ENCODE measurements at places on chromosomes 7 and 10.

GRCh38 chr7:144384071-144384470 lies 19.4 kb downstream of the NOBOX start:
- no peak for DNase-seq

DNA sequence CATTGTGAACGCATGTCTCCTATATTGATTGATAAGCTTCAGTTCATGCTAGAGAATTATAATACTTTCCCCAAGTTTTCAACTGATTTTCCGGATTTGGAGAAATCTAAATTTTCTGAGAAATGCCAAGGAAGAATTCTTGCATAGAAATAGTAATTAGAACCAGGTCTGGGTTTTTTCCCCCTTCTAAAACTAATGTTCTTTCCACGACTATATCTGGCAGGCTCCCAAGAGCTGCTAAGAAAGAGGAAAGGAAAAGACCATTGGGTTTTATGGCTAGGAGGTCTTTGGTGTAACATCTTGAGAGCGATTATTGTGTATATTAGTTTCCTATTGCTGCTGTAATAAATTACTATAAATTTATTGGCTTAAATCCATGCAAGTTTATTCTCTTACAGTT lies 71.8 kb upstream of the CACNB2 start:
- DNase-seq, result no peak

- DNase-seq, result no peak
Observed at GRCh38 chr7:33677556-33677955, 227.8 kb upstream of the BMPER start.

GRCh38 chr10:51427758-51428157 lies 271.6 kb downstream of the CSTF2T start:
- DNase-seq, result no peak

GRCh38 chr7:137328373-137329120 lies 15.0 kb downstream of the PTN start:
- DNase-seq, result no peak

GRCh38 chr10:15789793-15790525 lies 70.2 kb upstream of the ITGA8 start:
- no peak for DNase-seq

DNA sequence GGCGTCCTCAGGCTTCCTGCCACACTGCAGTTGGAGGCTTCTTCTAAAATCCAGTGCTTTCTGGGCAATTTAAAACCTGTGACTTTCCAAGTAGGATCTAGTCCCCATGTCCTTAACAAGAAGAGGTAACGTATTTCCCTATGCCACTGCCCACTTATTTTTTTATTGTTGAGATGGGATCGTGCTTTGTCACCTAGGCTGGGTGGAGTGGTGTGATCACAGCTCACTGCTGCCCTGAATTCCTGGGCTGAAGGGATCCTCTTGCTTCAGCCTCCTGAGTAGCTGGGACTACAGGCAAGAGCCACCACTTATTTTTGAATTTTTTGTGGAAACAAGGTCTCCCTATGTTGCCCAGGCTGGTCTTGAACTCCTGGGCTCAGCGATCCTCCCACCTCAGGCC lies 63.4 kb downstream of the DAGLB start:
- DNase-seq, result no peak

GRCh38 chr10:79292891-79293746 lies 54.1 kb upstream of the PPIF start:
- DNase-seq, result no peak

- DNase-seq, result no peak
Observed at GRCh38 chr10:93553482-93554315, 12.8 kb upstream of the FFAR4 start.

DNA sequence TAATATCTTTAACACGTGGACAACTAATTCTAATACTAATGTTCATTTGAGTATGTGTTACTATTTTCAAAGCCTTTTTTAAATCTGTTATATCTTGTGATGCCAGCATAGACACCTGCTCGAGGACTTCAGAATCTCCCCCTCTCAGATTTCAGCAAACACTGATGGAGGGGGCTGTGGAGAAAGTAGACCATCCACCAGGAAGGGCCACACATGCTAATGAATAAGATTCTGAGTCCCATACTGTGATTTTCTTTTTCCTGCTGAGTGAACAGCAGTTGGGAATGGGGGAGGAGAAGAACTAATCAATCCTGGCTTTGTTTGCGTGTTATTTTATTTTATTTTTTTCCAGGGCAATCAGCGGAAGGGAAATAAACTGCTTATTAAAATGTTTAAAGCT lies 157.9 kb upstream of the CSTF2T start:
- DNase-seq, result no peak

DNA sequence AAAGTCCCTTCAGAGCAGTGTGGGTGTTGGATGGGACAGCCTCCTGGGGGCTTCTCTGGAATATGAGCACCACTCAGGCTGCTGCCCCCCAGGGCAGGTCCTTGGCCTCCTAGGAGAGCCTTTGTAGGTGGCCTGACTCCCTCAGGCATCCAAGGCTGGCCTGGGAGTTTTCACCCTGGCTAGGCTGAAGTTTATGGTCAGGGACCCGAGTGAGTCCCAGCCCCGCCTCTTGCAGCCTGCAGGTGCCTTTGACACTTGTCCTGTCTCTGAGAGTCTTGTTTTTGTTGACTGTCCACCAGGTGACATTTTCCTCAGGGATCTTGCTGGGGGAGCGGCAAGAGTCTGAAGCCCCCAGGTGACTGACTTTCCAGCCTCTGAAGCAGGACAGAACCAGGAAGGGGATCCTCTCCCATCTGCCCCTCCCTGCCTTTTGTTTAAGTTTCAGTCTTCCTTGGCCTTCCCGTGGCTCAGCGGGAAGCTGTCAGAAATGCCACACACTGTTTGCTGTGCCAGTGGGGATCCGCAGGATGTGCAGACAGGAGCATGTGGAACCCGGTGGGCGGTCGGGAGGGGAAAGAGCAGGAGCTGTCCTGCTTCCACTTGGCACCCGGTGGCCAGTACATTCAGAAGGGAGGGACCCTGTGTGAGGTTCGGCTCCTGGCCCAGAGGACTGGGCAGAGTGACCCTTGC lies 59.5 kb downstream of the LRRC18 start:
- DNase-seq, result peak; percentile 68

DNA sequence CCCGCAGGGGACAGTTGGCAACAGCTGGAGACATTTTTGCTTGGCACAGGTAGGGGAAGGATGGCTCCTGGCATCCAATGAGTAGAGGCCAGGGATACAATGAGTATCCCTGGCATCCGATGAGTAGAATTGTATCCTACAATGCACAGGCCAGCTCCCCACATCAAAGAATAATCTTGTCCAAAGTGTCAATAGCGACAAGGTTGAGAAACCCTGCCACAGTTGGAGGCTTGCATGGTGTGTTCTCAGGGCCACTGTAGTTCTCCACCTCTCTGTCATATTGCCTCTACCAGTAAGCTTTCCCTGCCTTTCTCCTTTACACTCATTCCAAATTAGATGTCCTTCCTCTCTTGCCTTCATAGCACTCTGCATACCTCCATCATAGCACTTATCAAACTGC lies 60.7 kb downstream of the ZNF92 start:
- no peak for DNase-seq

- DNase-seq, result no peak
Observed at GRCh38 chr10:71213761-71214440, 1.5 kb downstream of the UNC5B start.

GRCh38 chr7:78234634-78235033 lies 436.1 kb downstream of the PHTF2 start:
- no peak for DNase-seq

GRCh38 chr10:19904202-19904661 lies 88.0 kb downstream of the PLXDC2 start:
- no peak for DNase-seq

- no peak for DNase-seq
Observed at GRCh38 chr7:115822801-115823200, 207.8 kb downstream of the TFEC start.

- no peak for DNase-seq
Observed at GRCh38 chr7:117588352-117588794, 108.5 kb downstream of the CFTR start.

GRCh38 chr7:91405092-91405788 lies 141.0 kb downstream of the FZD1 start:
- no peak for DNase-seq

DNA sequence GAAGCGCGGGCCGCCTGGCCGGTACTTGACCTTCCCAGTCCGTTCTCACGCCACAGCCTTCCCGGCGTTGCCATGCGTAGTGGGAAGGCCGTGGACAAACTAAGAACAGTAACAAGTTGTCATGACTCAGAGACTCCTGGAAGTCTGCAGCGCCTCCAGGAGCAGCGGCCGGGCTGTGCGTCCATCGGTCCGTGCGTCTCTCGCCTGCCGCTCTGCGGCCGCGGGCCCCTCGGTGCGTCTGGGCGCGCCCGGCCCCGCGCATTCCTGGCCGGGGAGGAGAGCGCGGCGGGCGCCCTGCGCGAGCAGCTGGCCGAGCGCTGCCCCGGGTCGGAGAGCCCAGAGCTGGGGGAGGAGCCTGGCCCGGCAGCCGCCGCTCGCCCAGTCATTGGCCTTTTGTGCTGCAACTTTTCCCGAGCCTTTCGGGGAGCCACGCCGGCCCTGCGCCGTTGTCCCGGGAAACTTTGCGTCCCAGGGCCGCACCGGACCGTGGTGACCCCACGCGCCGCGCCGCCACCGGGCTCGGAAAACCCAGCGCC lies 123.7 kb downstream of the TACC2 start:
- DNase-seq, result peak; percentile 95

DNA sequence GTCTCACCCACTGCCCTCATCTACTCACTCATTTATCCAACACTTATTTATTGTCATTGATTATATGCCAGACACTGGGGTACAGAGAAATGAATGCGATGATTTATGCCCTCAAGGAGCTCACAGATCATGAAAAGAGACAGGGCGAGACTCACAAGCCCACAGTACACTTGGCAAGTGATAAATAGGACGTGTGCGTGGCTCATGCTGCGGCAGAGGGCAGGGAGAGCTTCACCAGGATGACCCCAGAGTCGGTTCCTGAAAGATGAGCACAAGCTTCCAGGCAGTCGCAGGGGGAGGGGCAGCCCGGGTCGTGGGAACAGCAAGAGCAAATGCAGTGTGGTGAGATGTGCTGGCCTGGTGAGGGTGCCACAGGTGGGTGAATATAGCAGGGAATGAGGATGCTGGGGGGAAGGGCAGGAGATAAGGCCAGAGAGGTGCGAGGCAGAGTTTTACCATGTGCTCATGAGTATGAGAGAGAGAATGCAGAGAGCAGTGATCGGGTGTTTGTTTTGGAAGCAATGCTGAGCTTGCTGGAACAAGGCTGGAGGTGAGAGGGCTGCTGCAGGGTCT lies 70.9 kb downstream of the ATXN7L1 start:
- DNase-seq, result no peak

- DNase-seq, result no peak
Observed at GRCh38 chr7:129150199-129150996, 5.9 kb downstream of the TSPAN33 start.

DNA sequence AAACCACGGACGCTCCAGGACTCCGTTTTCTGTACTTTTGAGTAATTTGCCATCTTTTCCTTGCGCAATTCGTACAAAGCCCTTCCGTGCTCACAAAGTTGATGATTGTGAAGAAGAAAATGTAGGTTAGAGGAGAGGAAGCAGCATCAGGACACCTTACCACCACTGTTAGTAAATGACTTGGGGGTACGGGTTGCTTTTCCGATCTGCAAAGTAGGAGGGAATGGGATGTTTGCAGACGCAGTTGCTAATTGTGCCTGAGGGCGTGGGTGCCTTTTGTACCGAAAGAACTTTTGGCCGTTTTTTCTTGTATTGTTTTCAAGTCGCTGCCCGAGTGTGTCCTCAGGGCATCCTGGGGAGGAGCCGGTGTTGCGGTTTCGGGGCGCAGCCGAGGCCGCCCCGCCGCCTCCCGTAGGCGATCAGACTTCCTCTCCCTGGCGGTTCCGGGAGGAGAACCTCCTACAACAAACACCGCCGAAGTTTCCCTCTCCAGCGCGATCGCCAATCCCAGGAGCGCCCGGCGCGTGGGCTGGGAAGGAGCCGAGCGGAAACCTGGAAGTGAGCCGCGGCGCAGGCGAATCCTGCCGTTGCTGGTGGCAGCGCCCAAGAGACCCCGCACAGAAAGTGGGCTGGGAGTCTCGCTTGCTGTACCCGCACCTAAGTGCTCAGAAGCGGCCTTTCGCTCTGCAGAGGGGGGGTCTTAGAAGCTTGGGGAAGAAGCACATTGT lies 1.0 kb downstream of the PRR15 start:
- DNase-seq, result no peak

GRCh38 chr10:78290131-78290750 lies 256.6 kb downstream of the RPS24 start:
- DNase-seq, result no peak

DNA sequence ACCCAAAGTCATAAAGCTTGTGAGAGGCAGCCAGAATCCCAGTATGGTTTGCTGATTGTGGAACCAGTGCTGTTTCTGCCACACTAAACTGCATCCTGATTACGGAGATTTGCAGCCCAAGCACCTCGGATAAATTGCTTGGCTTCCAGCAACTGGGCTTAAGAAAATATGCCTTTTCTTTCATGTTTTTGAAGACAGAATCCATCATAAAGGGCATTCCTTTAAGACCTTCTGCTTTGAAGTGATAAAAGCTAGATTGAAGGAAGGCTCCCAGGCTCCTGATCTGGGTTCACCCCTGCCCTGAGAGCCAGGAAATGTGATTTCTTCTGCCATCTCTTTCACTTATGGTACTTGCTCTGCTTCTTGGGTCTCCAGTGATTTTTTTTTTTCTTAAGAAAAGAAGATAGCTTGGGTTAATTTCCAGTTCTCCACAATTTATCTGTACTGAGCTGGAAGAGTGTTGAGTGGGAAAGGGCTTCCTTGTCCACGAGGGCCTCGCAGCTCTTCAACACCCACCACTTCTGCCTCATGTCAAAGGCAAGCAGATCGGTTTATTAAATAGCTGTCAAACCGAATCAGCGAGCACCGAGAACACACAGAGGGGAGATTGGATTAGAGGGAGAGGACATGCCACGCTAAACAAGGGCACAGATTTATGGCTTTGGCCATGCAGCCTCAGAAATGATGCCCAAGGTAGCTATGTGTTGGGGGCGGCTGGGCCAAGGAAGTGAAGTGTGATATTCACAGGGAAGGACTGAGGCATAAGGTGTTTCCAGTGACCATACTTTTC lies 94.9 kb upstream of the TBX20 start:
- DNase-seq, result peak; percentile 81

DNA sequence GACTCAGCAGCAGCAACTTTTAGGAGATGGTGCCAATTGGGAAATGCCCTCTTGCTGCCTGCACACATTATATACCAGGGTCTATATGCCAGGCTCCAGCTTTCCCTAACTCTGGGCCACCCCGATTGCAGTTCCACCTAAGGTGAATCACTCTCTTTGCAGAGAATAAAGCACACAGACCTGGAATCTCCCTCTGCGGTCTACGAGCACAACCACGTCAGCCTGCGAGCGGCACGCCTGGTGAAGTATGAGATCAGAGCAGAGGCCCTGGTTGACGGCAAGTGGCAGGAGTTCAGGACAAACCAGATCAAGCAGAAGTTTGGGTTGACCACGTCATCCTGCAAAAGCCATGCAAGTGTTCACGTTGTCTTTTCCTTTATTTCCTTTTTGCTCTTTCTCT lies 38.2 kb upstream of the PLEKHA1 start:
- peak; percentile 66 for DNase-seq

GRCh38 chr10:63798599-63799498 lies 277.6 kb downstream of the REEP3 start:
- DNase-seq, result no peak

GRCh38 chr7:116511552-116512519 lies 12.3 kb downstream of the CAV2 start:
- no peak for DNase-seq

GRCh38 chr10:78906734-78907390 lies 161.9 kb upstream of the ZMIZ1 start:
- DNase-seq, result no peak

GRCh38 chr10:133246236-133246626 lies 8.6 kb downstream of the VENTX start:
- DNase-seq, result no peak
